CD8-positive, alpha-beta memory T cell (primary cell): ENCODE measurements at places on chromosomes 6 and 20.

DNA sequence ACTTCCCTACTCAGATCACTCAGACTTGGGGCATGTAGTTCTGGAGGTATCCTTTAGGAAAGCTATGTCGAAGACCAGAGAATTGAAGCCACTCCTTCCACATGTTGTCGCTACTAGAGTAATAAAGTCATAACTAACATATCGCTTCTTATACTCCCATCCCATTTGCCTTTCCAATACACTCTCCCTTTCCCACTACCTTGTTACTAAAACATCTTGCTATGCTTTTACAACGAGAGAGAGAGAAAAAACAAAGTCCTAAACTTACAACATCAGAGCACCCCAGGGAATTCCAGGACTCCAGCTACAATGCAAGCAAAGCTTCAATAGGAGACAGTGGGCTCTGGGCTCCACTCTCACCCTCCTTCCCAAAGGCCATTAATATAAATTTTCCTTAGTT is 5.1 kb upstream of the LAMP5 start:
- DNase-seq, result no peak

DNA sequence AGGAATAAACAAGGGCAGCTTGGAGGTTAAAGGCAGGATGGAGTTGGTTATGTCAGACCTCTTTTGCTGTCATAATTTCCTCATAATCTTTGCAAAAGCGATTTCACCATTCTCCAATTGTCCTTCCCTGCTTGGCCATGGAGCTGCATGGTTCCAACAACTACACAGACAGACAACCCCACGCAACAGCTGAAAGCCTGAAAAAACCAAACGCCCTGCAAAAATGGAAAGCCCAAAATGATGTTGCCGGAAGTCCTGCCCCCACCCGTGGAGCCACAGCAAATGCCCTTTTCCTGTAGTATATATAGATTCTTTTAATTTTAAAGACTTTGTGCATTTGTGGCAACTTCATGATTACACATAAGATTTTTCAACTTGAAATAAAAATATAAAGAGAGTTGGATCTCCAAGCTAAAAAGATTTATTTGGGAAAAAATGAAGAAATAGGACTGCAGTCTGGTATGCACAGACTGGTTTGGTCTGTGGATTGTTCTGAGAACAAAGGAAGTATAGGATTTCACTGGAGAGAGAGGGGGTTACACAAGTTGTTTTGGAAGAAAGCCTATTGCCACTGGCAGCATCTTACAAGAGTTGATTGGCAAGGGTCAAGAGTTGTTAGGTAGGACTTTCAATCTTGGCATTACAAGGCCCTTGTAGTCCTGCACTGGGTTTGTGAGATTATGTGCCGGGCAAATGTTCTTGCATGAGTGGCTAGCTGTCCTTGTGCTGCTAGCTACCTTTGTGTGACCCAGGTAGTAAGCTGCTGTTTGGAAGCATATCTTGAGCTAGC is 190.0 kb downstream of the C6orf118 start:
- no peak for DNase-seq

- DNase-seq, result no peak
Observed at GRCh38 chr6:137677709-137678108, 183.5 kb upstream of the OLIG3 start.

DNA sequence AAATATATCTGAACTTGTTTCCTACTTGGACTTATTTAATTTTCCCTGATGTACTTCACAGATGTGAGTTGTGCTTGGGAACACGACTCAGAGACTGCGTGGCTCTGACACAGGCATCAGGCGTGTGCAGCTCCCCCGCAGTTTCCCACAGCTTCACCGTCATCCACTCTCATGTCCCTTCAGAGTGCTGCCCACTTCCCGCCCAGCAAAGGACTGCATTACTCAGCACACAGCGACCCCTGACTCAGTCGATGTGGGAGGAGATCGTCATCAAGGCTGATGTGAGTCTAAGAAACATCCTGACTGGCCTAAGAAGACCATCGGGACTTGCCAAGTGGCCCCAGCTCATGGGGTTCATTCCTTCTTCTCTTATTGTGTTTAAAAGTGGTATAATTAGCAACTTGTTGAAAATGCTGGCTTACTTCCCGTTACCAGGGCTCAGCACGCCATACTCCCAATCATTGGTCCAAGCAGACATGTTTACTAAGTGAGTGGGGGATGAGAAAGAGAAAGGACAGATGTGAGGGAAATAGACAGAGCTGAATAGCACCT is 539.4 kb upstream of the JARID2 start:
- no peak for DNase-seq

DNA sequence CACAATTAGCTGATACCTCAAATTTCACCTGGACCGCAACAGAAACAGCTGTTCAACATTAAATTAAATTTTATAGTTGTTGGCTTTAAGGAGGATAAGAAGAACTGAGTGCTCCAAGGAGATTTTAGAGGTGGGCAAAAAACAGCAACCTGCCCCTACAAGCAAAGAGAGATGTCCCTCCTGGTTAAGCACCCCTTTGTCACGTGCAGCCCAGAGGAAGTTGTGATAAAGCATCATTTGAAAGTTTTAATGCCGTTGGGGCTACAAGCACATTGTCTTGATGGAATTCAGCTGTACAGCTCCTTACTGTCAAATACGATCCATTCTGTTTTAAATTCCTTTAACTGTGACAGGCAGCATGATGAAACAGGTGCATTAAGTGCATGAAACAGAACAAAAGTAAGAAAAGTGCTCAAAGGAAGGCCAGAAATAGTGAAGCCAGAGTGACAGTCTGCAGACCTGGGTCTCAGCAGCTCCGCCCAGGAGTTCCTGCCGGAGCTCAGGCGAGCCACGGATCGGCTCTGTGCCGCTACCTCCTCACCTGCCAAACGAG is 195.0 kb downstream of the GMPR start:
- no peak for DNase-seq

DNA sequence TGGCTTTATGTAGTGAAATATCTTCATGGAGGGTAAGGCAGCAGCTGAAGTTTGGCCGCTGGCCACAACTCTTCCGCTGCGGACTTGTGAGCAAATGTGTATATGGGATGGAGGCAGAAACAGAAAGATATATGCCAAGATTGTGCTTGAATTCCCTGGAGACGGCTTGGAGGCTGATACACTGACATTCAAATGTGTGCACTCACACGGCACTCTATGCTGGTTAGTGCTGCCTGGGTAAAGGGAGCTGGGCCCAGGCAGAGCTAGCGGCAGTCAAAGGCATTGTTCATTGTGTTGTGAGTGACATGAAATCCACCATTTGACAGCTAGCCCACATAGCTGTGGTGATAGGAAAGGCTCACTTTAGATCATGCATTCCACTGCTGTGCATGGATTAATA is 202.7 kb downstream of the CLIC5 start:
- no peak for DNase-seq

DNA sequence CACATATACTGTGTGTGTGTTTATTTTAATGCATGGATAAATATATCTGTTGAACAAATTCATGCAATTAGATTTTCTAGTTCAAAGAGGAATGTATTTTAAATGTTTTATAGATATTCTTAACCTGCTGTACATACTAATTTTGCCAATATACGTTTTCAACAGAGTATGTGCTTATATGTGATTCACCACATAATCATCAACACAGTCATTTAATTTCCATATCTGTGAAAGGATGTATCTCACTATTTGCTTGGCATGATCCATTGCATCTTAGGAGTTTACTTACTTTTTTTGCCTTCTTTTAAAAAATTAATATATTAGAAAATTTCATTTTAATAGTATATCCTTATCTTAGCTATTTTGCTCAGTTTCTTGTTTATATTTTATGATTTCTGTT is 902.3 kb upstream of the CITED2 start:
- no peak for DNase-seq

- no peak for DNase-seq
Observed at GRCh38 chr6:98230250-98230649, 604.1 kb upstream of the POU3F2 start.

- DNase-seq, result no peak
Observed at GRCh38 chr6:122081921-122082320, 317.5 kb upstream of the HSF2 start.

DNA sequence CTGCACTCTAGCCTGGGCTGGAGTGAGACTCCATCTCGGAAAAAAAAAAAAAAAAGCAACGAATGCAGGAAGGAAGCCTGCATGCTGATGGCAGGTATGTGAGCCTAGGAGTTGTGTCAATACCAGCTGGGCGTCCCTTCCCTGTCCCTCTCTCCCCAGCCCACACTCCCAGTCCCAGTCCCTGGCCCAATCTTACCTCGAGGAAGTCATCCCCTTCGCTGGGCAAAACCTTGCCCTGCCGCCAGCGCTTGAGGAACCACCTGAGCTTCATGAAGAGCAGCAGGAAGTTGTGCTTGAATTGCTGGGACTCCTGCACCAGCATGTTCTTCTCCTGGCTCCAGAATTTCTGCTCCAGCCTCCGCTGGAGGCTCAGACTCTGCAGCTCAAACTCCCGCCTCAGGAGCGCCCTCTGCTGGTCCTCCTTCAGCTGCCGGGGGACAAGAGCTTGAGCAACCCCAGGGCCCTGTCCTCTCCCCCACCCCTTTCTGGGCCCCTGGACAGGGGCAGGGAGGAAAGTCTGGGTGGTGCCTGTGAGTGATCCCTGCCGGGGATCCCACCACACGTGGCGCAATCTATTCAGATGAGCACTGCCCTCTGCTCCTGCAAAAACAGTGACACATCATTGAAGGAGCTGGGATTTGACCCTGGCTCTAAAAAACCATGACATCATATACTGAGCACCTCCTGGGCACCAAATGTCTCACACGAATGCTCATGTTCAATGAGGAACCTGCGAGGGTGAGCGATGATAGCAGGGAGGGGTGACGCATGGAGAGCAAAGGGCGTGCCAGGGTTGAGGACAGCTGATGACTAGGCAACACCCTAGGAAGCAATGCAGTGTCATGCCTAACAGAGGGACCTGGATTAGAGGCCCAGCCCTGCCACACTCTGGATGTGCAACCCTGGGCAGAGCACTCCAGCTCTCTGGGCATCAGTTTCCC is 35.0 kb upstream of the DSN1 start:
- peak; percentile 78 for DNase-seq

DNA sequence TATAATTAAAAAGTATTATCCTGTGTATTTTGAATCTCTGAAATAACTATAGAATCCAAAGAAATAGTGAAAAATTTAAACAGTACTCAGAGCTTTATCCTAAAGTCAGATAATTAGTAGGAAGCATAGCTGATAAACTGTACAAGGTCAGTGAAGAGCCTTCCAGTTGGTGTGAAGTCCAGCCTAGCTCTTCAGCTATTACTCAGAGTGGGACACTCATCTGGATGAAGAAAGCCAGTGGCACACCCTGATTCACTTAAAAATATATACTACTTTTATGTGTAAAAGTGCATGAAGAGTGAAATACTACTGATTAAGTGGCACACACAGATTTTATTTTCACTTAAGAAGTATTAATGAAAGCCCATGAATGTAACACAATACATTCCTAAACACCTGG is 3.1 kb downstream of the IFNGR1 start:
- DNase-seq, result no peak

- no peak for DNase-seq
Observed at GRCh38 chr6:153101461-153101860, 29.6 kb downstream of the RGS17 start.

DNA sequence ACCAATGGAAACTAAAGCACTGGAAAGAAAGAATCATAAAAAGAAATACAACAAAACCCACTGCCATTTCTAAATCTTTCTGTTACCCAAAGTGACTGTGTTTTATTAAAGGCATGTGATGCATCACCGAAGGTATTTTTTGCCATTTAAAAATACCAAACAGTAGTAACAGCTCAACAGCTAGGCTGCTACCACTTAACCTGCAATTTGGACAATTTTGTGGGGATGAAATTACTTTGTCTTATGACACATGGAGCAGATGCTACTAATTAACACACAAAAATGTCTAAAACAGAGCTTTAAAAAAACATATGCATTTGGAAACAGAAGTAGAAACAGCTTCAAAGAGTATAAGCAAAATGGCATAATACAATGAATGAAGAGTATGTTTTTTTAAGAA is 97.4 kb downstream of the ATXN1 start:
- DNase-seq, result no peak

DNA sequence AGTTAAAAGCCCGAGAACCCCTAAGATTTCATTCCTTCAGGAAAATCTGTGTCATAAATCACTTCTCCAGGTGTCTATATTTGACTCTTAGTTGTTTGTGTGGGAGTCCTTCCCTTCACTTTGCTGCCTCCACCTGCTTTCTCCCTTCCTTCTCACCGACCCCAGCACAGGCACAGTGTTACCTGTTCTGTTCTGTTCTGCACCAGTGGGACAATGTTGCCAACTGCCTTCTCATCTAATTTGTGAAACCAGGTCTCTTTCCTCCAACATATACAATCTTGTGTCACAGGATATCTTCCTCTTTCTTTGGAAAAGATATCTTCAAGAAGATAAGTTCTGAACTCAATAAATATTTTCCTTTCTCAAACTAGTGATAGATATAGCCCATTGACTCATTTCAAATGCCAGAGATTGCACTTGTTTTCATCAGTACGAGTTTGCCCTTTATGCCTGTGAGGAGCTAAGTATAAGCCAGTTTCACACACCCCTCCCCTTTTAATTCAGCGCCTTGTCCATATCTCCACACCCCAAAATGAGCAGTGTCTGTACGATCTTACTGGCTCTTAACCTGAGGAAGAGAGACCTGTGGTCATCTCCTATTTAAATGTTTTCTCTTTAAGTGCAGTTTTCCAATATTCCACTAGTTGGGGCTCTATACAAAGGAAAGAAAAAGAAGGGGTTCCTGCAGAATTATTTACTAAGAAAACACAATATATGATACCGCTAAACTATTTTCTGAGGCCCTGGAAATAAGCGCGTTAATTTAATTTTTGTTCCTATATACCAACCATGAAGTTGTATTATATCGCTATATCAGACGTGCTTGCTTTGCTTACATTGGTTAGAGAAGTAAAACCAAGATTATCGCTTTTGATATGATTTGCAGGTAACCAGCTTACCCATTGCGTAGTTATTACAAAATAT is 81.6 kb upstream of the PREP start:
- peak; percentile 37 for DNase-seq

GRCh38 chr20:22890594-22891300 is 144.4 kb upstream of the SSTR4 start:
- DNase-seq, result no peak

- no peak for DNase-seq
Observed at GRCh38 chr20:63749597-63750508, 10.3 kb downstream of the SLC2A4RG start.

DNA sequence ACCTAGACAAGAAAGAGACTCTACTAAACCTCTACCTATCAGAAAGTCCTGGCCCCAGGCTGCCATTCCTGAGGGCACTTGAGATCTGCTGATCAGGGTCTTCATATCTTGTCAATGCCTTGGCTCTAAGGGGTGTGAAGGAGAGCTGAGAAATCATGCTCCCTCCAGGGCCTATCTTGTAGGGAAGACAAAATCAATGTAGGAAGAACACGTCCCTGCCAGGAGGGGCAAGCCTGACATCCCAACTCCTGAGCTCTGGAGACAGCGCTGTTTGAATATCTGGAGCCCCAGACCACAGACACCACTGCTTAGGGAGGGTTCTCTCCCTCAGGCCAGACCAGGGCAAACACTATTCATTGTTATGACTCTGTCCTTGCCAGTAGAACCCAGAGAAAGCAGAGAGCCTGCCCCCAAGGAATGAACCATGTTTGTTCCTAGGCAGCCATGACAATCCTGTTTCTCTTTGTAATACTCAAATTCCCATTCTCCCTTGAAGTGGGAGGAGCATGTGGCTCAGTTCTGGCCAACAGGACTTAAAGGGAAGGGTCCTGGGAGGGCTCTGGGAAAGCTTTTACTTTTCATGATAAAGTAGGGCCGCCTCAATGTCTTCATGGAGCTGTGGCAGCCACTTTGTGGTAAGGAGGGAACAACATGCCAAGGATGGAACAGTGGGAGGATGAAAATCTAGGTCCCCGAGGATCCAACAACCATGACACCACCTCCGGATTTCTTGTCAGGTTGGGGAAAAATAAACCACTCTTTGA is 1.8 kb upstream of the FASTKD5 start:
- DNase-seq, result no peak
